ENCODE measurements at places on chromosomes 11 and 22.

DNA sequence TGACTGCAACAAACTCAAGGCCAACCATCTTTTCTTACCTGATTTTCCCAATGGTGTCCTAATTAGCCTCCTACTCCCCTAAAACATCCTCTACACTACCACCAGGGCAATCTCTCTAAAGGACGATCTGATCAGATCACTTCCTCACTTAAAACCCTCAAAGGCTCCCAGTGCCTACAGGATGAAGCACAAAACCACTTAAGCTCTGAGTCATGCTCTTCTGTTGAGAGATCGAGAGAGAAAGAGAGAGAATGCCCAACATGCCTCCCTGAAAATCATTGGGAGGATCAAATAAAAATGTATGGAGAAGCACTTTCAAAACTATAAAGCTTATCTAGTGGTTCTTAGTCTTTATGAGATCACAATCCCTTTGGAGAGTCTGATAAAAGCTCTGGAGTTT, 171.1 kb downstream of the CADM1 start:
- DNase-seq = no peak

DNA sequence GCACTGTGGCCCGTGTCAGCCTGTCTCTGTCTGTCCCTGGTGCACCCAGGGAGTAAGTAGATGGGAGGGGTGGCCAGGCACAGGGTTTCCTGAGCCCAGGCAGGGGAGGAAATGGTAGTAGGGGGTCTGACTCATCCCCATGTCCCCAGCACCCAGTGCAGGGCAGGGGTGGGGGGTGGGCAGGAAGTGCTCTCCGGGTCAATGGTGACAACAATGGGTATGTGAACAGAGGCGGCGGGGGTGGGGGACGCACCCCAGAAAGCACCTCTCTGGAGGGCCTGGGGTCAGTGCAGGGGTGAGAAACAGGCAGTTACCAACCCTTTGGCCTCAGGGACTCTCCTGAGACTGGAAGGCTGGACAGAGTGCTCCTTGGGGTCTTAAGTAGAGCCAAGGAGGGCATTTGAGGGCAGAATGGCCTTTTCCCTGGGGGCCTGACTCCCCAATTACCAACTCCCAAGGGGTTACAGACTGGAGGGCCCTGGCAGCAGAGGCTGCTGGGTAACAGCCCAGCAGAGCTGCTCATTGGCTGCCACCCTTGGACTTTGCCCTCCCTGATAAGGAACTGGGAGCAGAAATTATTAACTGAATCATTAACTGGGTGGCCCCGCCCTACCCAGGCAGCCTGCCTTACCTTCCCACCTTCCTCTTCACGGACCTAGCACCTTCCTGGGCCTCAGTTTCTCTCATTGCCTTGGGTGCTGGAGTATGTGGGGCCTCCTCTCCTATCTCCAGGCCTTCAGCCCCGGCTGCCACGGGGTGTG, 4.2 kb downstream of the MYRF start:
- DNase-seq = peak; percentile 71

GRCh38 chr11:15675683-15676082, 561.0 kb downstream of the INSC start:
- DNase-seq = no peak

GRCh38 chr11:35815556-35816315, 128.1 kb upstream of the LDLRAD3 start:
- no peak for DNase-seq

DNA sequence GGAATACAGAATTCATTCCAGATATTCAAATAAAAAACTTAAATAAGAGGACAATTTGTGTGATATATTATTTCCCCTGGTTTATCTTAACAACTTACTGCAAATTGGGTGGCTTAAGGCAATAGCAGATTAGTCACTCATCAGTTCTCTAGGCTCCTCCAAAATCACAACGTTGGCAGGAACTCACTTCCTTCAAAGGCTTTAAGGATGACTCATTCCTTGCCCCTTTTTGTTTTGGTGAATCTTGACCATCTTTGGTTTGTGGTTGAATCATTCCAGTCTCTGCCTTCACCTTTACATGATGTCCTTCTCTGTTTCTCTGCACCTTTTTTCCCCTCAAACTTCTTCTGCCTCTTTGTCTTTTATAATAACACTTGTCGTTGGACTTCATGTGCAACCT, 3.4 kb downstream of the OR10AG1 start:
- no peak for DNase-seq

- no peak for DNase-seq
Measured at GRCh38 chr11:75277211-75277805, 36.7 kb downstream of the TPBGL start.

DNA sequence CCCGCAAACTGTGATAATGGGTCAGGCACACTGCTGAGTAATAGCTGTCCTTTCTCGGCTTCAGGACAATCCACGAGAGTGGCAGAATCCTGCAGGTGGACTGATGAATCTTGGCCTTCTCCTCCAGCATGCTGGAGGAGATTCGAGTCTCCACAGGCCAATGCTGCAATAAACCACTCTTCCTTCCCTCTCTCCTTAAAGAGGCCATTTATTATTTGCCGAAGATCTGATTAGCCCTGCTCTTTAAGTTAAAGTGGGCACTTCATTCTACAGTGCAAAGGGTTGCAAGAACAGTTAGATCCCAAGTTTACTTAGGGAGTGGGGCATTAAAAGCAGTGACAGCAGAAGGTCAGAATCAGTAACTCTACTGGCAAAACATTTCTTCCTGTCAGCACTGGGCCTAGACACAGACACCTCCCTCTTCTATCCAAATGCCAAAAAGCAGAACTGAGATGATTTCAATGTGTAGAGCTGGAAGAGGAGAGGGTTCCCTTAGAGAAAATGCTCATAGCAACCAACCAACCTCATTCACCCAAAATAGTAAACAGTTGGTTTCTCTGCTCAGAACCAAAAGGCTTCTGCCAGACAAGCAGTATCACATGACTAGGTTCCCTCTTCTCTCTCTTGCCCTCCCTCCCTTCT, 121.7 kb downstream of the SGSM3 start:
- peak; percentile 99 for DNase-seq

- no peak for DNase-seq
Measured at GRCh38 chr11:103907136-103907535, 129.3 kb upstream of the DDI1 start.

All from CD14-positive monocyte (primary cell).